ENCODE measurements at places on chromosomes 1 and 21.

DNA sequence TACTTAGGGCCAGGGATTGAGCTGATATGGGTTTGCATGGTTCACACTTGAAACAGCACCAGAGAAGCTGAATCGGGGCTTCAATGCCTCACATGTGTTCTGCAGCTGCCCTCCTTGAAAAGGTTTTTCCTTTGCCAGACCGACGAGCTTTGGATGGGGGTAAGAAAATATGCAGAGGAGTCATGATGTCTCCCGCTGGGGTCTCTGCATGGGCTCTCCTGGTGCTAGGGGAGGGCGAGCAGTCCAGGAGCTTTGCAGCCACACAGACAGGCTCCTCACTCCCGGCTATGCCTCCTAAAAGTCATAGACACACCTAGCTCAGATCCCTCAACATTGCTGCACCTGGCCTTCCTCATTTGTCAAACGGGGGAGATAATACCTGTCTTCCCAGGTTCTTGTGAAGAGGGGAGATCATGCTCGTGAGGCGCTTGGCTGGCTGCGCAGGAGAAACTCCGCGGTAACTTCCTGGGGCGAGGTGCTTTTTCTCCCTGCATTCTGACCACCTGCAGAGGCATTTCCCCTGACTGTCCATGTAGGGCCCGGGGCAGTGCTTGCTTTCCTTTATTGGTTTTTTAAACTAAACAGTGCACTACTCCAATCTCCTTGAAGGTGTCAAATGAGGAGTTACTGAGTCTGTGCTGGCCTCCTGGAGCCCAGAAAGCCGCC lies 112.4 kb downstream of the PLXNA2 start:
- DNase-seq: no peak

DNA sequence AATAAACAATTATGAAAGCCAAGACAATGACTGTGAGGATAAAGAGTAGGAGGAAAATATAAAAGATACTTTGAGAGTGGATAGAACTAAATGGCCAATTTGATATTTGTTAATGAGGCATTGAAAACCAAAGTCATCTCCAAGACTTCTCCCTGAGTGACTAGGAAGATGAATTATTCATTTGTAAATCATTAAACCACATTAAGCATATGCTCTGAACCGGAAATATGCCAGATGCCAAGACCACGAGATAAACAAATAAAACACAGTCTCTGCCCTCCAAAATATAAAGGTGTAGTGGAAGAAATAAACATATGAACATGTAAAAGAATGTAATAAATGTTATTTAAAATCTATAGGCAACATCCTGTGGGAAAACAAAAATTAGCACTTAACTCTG lies 78.8 kb downstream of the MRPL39 start:
- DNase-seq: no peak

DNA sequence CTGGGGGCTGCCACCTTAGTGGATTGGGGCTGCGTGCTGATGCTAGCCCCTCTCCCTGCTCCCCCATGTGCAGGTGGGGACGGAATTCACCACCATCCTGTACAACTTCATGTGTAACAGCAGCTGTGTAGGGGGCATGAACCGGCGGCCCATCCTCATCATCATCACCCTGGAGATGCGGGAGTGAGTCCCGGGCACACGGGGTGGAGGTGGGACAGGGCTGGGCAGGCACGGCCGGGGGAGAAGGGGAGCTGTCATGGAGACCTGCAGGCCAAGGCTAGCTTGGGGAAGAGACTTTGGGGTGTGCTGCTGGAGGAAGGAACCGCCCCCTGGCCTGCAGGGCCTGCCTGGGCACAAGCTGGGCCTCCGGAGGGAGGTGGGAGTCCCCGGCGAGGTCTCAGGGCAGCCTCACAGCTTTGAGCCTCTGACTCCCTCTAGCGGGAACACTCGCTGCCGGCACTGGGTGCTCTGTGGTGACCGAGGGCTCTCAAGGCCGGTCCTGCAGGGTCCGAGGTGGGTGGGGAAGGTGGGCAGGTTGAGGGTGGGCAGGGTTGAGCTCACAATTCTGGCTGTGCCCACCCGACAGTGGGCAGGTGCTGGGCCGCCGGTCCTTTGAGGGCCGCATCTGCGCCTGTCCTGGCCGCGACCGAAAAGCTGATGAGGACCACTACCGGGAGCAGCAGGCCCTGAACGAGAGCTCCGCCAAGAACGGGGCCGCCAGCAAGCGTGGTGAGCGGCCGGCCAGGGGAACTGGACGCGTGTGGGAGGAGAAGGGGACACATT lies 25.0 kb upstream of the CCDC27 start:
- DNase-seq: peak; percentile 47

DNA sequence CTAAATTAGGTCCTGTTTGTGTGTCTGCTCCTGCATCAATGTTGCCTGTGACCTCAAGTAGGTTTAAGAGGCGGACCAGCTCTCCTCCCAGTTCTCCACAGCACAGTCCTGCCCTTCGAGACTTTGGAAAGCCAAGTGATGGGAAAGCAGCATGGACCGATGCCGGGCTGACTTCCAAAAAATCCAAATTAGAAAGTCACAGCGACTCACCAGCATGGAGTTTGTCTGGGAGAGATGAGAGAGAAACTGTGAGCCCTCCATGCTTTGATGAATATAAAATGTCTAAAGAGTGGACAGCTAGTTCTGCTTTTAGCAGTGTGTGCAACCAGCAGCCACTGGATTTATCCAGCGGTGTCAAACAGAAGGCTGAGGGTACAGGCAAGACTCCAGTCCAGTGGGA lies 79.9 kb downstream of the PRDM2 start:
- no peak for DNase-seq

GRCh38 chr1:213148905-213149304 lies 97.9 kb downstream of the RPS6KC1 start:
- no peak for DNase-seq

DNA sequence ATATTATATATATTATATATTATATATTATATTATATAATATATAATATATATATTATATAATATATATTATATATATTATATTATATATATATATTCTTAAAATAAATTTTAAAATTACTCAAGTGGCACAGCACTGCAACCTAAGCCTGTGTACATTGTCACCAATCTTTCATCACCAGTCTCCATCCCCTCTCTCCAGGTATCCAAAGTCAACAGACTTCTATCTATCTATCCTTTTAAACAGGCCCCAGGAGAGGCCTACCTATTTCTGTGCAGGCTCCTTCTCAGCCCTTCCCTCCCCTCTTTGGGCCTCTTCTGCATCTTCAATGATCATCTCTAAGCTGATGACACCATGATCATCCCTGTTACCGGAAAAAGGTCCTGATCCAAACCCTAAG lies 111.7 kb downstream of the RHOU start:
- no peak for DNase-seq

- no peak for DNase-seq
These were observed 366.7 kb downstream of the HHIPL2 start for GRCh38 chr1:222181191-222181590.

DNA sequence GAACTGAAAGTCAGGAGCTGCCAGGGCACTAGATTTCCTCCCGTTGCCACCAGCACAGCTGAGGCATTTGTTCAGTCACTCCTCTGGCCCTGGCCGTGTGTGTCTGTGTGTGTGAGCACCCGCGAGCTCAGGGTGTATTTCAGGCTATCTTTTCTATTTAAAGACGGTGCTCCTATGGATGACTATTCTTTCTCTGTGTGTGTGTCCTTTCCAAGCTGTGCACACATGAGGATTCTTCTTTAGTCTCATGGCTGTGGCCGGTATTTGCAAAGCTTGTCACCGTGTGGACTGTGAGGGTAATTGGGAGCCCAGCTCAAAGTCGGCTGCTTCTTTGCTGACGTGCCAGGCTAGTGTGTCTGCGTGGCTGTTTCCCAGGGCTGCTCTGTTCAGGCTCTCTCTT lies 3.0 kb upstream of the KCND3 start:
- DNase-seq: peak; percentile 7

DNA sequence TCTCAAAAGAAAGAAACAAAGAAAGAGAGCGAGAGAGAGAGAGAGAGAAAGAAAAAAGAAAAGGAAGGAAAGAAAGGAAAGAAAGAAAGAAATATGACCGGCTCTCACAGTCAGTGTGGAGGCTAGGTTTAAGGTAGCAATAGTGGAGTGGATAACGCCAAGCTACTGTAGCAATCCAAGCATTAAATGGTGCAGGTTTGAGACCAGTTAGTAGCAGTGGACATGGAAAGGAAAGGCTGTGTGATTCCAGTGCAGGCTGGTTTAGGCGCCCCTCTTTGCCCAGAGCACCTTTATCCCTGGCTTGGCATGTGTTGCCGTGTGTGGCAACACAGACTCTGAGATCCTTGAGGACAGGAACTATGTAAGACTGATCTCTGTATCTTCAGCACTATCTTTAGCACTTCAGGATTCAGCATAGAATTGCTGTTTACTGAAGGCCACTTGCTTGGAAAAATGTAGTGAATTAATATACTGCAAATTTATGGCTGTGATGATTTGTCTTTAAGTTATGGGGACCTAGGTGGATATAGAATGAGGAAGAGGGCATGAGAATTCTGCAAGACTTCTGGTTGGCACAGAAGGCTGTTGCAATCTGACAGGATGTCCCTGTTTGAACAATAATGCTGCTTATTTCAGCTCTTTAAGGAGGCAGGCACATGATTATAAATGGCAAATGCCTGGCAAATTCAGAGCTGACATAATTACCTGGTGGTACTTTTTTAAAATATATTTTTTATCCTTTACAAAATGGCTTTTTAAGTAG lies 10.8 kb upstream of the OSBPL9 start:
- no peak for DNase-seq

DNA sequence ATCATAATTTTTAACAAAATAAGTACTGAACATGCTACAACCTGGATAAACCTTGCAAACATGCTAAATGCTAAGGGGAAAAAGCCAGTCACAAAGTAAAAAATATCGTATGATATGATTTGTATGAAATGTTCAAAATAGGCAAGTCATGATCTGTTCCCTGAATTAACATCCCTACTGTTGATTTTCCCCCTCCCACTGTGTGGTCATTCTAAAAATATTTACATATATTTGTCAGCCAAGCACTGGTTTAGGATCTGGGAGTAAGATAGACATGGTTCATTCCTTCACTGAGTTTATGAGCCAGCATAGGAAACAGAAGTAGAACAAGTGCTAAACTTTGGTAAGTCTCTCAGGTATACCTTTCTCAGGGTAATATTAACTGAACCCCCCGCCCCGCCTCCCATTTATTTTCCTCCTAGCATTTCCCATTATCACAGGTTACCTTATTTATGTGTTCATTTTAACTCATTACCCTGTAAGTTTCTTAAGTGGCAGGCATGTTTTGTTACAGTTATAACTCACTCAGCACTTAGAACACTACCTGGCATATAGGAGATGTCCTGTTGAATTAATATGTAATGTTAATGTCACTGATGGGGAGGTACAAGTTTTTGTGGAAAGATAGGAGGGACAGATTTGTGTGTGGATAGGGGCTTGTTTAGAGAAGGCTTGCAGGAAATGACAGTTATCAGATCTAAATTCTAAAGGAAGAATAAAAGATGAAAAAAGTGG lies 12.3 kb downstream of the UQCRH start:
- no peak for DNase-seq

- DNase-seq: no peak
These were observed 58.4 kb downstream of the NTMT2 start for GRCh38 chr1:170204121-170204520.

DNA sequence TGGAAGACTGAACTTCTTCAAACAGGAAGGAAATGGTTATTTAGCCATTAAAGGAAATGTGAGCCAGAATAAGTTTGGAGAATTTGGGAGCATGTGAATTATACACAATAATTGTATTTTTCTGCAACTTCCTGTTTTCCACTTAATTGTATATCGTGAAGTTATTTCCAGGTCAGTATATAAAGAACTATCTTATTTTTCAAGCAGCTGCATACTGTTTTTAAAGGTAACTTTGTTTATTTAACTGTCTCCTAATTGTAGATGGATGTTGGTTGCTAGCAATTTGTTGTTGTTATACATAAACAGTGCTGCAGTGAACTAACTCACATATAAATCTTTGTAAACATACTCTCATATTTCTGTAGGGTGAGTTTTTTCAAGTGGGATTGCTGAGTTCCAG lies 180.3 kb downstream of the HLX start:
- DNase-seq: no peak

DNA sequence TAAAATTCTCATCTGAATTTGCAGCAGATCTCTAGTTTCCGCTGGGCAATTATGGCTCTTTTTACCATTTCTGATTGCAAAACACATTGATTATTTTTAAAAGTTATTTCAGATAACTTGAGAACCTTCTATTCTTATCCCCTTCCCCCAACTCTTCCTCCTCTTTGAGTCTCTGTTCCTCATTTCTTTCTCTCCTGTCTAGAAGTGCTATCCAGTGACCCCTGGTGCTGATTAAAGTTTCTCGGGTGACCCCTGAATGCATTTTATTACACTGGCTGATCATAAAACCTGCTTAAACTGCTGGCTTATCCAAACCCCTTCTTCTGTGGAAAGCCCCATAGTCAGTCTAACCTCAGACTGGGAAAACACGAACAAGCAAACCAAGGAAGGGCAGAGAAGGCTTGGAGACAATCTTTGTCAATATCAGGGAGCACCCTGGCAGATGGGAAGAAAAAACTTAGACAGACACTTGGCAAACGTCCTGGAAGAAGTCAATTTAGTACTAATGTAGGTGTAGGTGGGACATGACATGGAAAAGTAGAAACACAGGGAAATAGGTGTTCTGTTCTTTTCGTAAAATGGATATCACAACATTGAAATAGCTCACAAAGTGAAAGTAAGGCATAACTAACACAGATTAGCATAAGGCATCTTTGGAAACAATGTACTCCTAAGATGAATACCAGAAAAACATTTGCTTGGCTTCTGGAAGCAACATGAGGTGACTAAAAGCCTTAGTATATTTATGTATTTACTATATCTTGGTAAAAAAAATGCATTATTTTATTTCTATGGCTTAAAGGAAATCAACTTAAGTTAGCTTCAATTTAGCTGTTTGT lies 61.4 kb downstream of the GORAB start:
- DNase-seq: no peak

DNA sequence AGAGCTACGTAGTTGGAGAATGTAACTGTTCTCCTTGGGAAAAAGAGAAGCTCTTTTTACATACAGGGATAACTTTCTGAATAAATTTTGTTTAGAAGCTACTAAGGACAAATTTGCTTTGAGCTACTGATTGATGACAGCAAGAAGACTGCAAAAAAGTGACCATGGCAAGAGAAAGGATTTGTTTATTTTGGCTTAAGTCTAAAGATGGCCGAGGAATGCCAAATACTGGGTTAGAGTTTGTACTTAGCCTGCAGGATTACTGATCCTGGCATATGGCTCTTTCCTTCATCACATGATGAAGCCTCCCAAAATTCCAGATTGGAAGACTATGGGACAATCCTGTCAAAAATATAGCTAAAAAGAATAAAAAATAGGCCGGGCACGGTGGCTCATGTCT lies 28.7 kb downstream of the RPS27 start:
- no peak for DNase-seq

Data from nucleus accumbens (tissue), 56 donors.